HuH-7.5 (cell line): ENCODE measurements at places on chromosomes 7 and 10.

DNA sequence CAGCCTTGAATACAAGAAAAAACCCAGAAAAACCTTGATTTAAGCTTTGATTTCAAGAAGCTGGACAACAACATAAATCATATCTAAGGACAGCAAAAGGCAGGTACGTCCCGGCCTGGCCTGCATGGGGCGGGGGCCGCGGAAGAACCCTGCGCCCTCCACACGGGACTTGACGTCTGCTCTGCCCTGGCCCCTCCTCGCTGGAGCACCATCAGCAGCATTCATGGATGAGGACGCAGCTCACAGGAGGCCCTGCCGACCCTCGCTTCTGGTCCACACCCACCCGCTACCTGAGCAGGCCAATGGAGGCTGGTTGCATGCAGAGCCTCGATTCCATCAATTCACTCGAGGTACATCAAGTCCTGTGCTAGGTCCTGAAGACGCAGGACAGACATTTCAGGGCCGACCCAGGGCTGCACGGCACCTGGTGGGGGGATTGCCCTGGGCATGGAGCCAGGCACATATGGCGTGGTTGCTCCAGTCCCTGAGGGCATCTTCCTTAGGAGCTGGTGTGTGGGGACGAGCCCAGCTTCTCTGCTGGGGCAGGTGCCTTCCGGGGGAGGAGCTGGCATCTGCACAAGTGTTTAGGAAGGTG is 63.1 kb upstream of the NKX6-2 start:
- no peak for DNase-seq

GRCh38 chr7:112152186-112152585 is 54.0 kb downstream of the DOCK4 start:
- no peak for DNase-seq

GRCh38 chr10:118753331-118754228 is 1.2 kb downstream of the CACUL1 start:
- DNase-seq, result no peak

GRCh38 chr10:53573498-53573897 is 800.9 kb upstream of the MBL2 start:
- DNase-seq, result no peak

- DNase-seq, result no peak
Observed at GRCh38 chr10:72080042-72080975, 8.0 kb downstream of the SPOCK2 start.

GRCh38 chr7:24718977-24719491 is 38.2 kb downstream of the GSDME start:
- DNase-seq, result no peak

GRCh38 chr7:77282897-77283296 is 83.3 kb upstream of the FGL2 start:
- no peak for DNase-seq

GRCh38 chr7:95963446-95963990 is 191.2 kb downstream of the DYNC1I1 start:
- no peak for DNase-seq

DNA sequence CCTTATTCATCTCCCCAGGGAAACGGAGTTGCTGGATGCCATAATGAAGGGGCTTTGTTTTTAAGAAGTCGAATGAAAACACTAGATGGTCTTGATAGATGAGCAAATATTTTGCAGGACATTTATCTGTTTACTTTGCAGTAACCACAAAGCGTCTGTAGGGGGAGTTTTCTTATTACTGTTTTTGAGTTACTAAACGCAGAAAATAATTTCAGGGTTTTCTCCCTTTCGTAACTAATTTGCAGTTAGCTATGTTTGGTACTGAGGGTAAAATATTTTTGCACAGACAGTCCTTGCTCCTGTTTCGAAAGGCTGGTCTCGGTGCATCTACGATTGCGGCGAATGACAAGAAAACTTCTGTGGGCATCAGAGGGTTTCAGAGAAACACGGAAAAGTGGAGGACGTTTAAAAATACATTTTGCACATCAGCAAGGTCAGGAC is 505.6 kb upstream of the MKI67 start:
- no peak for DNase-seq

DNA sequence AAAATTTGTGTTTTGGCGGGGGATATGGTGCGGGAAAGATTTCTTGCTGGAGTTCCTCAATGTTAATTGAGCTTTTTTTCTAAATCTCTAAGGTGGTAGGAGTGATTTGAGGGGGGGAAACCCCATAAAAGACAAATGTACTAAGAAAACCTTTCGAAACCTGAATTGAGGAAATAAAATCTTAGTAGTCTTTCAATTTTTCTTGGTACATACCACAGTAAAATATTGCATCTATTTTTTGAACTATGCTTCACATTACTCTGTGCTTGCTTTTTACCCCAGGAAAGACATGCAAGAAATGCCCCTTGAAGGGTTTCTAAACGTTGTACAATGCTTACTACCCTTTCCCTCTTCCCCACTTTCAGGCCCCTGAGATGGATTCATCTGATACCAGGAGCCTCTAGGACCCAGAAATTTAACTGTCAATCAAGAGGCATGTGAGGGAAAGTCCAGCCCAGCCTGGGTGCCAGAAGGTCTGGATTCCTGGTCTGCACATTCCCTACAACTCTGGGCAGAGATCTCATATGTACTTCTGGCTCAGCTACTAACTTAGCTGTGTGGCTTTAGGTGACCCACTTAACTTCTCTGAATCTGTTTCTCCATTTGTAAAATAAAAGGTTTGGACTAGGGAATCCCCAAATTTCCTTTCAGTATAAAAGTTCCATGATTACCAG is 5.8 kb upstream of the PDCD4 start:
- no peak for DNase-seq

DNA sequence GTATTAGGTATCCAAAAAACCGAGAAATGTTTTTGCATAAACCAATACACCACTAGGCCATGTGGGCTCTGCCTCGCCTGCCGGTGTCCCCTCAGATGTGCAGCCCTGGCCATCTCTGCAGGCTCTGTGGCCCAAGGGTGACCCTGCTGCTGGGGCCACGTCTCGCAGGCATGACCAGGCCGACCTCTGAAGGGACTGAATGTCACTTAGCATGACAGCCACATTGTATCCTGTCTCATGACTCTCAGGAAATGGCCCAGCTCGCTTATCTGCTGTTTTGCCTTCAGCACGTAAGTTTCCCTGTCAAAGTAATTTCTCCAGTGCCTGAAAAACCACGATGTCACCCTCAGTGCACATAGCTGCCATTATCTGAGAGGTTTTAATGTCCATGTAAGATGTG is 49.5 kb upstream of the ZNF32 start:
- no peak for DNase-seq

- DNase-seq, result peak; percentile 4
Observed at GRCh38 chr10:31413325-31413724, 94.3 kb downstream of the ZEB1 start.

DNA sequence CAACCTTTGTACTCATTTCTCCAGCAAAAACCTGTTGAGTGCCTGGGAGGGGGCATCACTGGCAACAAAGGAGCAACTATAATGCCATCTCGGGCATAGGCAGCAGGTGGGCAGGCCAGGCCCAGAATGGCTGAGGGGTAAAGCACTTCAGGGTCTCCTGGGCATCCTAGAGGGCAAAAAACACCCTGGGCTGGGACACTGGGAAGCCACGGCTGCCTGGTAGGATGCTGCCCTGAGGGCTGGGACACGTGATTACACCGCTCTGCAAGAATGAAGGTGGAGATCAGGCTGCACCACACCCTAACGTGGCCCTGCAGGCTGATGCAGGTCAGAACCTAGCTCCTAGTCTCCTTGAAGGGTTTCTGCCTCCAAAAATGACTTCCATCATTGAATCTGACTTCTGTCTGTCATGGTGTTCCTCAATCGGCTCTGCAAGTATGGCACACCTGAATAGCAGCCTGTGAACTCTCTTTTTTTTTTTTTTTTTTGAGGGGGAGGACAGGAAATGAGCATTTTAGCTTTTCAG is 4.5 kb upstream of the TRAPPC14 start:
- DNase-seq, result peak; percentile 59

GRCh38 chr7:95993380-95993779 is 221.0 kb downstream of the DYNC1I1 start:
- DNase-seq, result no peak

GRCh38 chr10:133439517-133440461 is 14.0 kb upstream of the SCART1 start:
- no peak for DNase-seq
